Amniotic epithelial cell (primary cell): ENCODE measurements at places on chromosomes 3 and 15.

GRCh38 chr3:185764163-185764979, 60.5 kb downstream of the IGF2BP2 start:
- DNase-seq = peak; percentile 84

DNA sequence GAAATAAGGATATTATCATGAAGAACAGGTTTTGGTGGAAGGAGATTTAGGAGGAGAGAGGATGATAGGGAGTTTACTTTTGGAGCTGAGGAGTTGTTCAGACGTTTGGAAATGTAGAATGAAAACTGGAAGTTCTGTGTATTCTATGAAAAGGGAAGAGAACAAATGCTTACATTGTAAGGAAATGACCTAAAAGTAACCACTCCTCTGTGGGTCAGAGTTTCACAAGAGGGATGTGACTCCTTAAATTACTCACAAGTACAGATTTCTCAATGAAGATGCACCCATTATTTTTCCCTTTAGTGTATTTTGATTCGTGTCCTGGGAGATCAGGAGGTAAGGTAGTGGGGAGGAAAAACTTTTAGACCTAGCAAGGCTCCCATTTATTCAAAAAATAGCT, 4.0 kb downstream of the RNF13 start:
- DNase-seq = peak; percentile 84

GRCh38 chr15:84582583-84583157, 18.1 kb upstream of the ZSCAN2 start:
- no peak for DNase-seq

GRCh38 chr3:132396255-132396654, 21.0 kb upstream of the DNAJC13 start:
- DNase-seq = no peak
